ENCODE measurements at places on chromosomes 3 and 15.

GRCh38 chr3:71726146-71726545, 944 bp upstream of the EIF4E3 start:
- DNase-seq = no peak

GRCh38 chr3:142626971-142627370, 30.8 kb downstream of the PLS1 start:
- no peak for DNase-seq

GRCh38 chr3:44136421-44136820, 105.3 kb upstream of the TOPAZ1 start:
- DNase-seq = no peak

DNA sequence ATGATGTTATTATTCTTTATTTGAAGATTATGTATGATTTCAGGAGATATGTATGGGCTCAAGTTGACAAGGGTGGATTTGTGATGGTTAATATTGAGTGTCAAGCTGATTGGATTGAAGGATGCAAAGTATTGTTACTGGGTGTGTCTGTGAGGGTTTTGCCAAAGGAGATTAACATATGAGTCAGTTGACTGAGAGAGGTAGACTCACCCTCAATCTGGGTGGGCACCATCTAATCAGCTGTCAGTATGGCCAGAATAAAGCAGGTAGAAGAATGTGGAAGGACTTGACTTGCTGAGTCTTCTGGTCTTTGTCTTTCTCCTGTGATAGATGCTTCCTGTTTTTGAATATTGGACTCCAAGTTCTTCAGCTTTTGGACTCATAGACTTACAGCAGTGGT, 973.7 kb downstream of the MCTP2 start:
- no peak for DNase-seq

GRCh38 chr15:101048581-101049030, 129.4 kb downstream of the LRRK1 start:
- peak; percentile 66 for DNase-seq

DNA sequence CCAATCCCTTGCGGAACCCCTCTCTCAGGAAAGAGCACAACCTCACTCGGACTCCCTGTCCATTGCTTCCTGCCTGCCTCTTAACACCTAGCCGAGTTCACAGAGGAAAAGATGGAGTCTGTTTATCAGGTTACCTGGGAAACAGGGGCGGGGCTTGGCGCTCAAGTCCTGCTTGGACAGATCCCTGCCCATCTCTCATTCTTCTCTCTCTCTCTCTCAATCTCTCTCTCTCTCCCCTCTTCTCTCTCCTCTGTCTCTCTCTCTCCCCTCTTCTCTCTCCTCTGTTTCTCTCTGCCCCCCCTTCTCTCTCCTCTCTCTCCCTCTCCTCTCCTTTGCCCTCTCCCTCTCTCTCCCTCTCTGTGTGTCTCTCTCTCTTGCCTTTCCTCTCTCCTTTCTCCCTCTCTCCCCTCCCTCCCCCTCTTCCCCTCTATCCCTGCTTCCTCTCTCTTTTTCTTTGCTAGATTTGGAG, at the start of gene EFHB:
Gene EFHB, minus strand, starts transcription at position 120 of the 469 bp plus-strand sequence. CDS start 199 bp downstream, outside the sequence.
- DNase-seq = no peak

DNA sequence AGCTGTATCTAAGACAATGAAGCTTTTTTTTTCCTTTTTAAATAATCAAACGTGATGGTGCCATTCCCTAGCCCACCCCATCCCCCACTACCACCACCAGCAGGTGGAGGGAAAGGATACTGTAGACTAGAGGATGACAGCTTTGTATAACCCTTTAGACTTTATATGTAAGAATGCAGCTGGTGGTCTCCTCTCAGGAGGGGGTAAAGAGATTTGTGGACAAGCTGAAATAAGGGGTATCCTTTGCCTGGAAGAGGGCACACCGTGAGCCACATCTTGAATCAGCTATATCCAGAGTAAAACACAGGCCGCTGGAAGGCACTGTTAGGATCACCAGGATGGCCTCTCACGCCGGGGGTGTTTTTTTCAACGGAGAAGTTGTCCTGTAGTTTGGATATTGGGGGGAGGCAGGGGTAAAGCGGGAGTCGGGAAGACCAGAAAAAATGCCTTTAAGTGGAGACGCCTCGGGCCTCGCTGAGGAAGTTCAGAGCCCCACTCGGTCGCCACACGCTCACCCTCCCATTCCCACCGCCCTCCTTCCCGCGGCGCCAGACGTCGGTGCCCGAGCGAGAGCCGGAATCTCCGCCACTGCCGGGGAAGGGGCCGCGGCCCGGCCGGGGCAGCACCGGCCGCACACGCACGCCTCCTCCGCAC, 986 bp downstream of the KPNA4 start:
- no peak for DNase-seq

DNA sequence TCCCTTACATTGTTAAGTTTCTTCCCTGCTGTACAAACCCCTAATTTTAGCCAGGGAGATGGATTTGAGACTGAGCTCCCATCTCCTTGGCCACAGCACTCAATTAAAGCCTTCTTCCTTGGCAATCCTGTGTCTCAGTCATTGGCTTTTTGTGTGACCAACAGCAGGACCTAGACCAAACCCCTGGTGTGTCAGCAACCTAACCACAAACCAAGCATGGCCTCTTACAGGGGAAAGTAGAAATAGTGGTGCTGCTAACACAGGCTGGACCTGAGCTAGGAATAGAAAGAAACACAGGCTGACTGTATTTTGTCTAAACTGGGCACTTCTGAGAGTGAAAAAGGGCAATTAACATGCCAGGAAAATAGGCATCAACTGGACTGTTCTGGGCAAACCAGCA, 37.9 kb downstream of the PPCDC start:
- peak; percentile 22 for DNase-seq

DNA sequence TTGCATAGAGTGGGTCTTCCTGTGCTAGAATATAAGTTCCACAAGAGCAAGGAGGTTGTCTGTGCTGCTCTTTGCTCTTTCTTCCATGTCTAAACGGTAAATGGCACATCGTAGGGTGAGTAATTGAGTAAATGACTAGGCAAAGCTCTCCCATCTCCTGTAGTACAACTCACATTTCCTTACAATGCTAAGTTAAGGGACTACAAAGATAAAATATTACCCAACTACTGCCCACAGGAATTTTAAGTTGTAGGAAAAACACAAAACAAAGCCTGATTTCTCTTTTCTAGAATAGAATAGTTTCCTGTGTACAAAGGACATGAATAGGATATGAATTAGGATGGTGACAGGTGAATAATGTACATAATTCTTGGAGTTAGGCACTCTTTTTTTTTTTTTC, 19.9 kb upstream of the LRIG1 start:
- no peak for DNase-seq

- DNase-seq = no peak
These were observed 101.8 kb downstream of the XXYLT1 start for GRCh38 chr3:195169011-195169649.

DNA sequence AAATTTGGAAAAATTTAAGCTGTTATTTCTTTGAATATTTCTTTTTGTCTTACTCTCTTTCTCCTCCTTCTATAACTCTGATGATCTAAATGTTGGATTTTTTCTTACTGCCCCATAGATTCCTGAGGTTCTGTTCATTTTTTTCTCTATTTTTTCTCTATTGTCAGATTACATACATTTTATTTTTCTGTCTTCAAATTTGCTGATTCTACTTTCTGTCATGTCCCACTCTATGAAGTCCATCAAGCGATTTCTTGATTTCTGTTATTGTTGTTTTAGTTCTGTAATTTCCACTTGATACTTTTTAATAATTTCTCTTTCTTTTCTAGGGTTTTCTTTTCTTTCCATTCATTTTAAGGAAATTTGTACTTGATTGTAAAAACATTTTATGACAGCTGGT, 83.7 kb upstream of the THRB start:
- no peak for DNase-seq

DNA sequence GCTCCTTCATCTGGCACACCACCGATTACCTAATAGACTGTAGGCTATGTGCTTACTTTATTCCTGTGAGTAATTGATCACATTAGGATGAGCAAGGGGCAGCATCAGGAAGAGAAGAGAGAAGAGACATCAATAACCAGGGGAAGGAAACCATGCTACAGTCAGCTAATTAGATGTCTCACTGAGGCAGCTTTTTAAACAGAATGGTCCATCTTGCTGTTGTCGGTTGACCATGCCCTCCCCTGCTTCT, 278.4 kb downstream of the RPLP1 start:
- no peak for DNase-seq

DNA sequence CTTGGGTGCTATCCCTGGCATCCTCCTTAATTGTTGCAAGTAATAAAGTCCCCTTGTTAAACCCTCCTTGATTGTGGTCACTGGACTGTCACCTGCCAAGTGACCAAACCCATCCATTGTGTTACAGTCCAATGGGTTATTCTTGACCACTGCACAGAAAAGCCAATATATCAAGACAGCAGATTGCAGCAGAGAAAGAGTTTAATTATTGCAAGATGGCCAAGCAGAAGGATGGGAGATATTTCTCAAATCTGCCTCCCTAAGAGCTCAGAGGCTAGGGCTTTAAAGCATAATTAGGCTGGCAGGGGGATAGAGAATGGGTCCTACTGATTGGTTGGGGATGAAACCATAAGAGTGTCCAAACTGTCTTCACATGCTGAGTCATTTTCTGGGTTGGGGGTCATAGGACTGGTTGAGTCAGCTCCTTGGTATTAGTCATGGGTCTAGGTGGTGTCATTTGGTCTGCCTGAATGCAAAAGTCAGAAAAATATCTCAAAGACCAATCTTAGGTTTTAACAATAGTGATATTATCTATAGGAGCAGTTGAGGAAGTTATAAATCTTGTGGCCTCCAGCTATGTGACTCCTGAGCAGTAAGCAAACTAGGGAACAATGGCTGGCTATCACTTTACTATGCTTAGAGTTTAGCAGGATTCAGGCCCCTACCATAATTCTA, 19.1 kb upstream of the XYLB start:
- DNase-seq = no peak

DNA sequence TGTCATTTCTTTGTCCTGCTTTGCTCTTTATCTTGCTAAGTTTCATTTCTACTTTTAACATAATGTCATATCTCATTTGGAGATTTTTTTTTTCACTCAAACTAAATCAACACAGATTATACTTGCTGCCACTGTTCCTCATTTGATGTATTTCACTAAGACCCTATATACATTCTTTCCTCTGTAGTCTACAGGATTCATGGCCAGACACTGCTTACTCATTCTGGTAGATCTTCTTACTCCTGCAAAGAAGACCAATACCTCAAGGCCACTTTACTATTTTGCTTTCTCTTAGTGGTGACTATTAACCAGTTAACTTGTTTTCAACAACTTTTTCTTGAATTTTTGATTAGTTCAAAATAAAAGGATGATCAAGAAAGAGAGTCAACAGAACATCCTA, 26.6 kb downstream of the SLC24A5 start:
- no peak for DNase-seq

- no peak for DNase-seq
These were observed 37.2 kb downstream of the CCDC54 start for GRCh38 chr3:107414325-107414964.

GRCh38 chr15:59111251-59111650, 6.3 kb downstream of the CCNB2 start:
- DNase-seq = no peak

GRCh38 chr3:46557814-46558183, 8.3 kb downstream of the LRRC2 start:
- DNase-seq = no peak

DNA sequence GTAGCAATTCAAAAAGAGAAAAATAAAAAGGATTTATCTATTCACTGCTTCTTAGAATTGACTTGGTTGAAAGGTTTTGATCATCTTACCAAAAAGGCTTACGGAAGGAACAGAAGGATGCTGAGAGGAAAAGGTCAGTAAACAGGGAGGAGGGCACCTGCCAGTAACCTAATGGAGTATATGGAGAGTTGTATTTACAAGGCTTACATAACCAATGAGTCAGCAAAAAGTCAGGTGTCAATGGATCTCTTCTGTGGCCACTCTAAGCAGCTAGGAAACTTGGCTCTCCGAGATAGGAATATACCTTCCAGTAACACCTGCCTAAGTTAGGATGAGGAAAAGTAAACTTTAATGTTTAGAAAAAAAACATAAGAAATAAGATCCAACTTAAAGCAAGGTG, 80.5 kb upstream of the PLXND1 start:
- no peak for DNase-seq

DNA sequence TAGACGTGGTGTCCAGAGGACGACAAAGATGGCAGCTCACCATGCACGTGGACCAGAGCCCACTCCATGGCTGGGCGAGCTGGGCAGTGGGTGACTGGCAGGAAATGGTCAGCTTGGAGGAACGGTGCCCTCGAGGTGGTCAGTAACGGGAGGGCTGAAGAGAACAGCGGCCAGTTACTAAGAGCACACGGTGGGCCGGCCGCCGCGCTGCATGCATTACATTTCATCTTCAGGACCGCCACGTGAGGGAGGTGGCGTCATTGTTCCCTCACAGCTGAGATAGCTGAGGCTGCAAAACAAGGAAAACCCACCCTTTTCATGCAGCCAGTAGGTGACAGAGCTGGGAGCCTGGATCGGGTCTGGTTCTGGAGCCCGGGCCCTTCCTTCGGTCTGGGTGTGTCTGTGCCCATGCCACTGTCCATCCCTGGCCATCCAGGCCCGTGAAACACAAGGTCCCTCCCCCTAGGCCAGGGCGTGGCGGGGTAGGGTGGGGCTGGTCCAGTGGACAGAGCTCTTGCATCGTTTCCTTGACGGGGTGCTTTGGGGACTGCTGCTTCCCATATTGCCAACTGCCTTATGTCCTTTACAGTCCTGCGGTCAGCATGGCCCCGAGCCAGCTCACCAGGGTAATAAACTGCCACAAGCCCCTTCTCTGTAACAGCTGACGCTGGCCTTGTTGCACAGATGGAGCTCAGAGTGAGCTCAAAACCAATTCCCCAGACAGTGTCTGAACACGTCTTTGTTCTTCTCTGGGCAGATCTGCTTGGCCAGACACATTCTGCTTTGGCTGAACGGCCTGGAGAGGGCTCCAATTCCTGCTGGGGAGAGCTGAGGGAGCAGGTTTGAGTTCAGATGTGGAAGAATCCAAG, 51.8 kb downstream of the RGMA start:
- peak; percentile 78 for DNase-seq
